ENCODE measurements at places on chromosomes 1 and 21.

DNA sequence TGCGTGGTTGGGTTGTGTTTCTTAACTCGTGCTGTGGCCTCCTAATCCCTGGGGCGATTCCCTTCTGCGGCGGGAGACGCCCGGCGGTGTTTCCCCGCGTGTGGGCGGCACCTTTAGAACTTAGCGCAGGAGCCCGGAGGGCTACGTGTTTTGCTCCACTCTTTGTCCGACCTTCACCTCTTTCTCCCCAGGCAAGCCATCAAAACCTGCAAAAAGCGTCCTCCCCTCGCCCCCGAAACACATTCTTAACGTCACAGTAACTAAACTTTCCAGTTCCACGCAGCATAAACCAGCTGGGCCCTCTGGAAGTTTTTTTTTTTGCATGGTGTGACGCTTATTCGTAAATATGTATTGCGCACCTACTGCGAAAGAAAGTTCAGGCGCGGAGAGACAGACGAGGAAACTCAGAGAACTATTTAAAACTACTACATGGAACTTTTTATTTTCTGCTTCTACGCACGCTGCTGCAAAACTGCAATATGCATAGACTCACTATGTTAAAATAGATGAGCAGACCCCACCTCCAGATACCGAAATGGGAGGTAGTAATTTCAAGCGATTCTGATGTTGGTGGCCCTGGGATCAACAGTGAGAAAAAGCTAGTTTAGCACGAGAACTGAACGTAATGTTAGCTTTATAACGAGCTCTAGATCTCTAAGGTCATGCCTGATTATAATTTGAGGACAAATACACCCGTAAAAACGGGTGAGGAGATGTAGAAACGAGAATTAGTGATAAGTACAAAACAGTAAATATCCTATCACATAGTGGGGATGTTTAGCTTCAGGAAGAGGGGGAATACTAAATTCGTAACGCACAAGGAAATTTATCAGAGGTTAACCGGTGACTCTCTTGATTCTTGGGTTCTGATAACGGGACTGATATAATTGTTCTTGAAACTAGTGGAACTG is 920 bp downstream of the MTR start:
- H3K27me3 ChIP-seq = no peaks in the 10 kb centered on the region
- H3K36me3 ChIP-seq = no peaks in the 10 kb centered on the region
- peak overlapping the region; percentile 88 for H3K27ac ChIP-seq
- H3K4me1 ChIP-seq = no peaks in the 10 kb centered on the region

GRCh38 chr1:81512252-81513003 is 288.3 kb upstream of the ADGRL2 start:
- no peaks in the 10 kb centered on the region for H3K4me1 ChIP-seq
- H3K27ac ChIP-seq = no peak overlapping the region
- H3K36me3 ChIP-seq = no peaks in the 10 kb centered on the region
- H3K4me3 ChIP-seq = no peak overlapping the region
- no peaks in the 10 kb centered on the region for H3K27me3 ChIP-seq
- DNase-seq = no peak

GRCh38 chr1:20280906-20281305 is 9.8 kb upstream of the VWA5B1 start:
- peaks cover 8% of the 10 kb centered on the region for H3K4me1 ChIP-seq
- no peak overlapping the region for H3K4me3 ChIP-seq
- H3K36me3 ChIP-seq = no peaks in the 10 kb centered on the region
- DNase-seq = no peak
- H3K27me3 ChIP-seq = no peaks in the 10 kb centered on the region
- no peak overlapping the region for H3K27ac ChIP-seq

- no peaks in the 10 kb centered on the region for H3K36me3 ChIP-seq
- no peak within 1 kb of the TSS for H3K4me3 ChIP-seq
- peaks cover 5% of the 10 kb centered on the region for H3K4me1 ChIP-seq
- no peak for DNase-seq
These were observed at the start of gene KCNJ15 for GRCh38 chr21:38256599-38257302. KCNJ15 (plus strand) TSS chr21:38256991; CDS start chr21:38299262, 42,271 bp downstream.

DNA sequence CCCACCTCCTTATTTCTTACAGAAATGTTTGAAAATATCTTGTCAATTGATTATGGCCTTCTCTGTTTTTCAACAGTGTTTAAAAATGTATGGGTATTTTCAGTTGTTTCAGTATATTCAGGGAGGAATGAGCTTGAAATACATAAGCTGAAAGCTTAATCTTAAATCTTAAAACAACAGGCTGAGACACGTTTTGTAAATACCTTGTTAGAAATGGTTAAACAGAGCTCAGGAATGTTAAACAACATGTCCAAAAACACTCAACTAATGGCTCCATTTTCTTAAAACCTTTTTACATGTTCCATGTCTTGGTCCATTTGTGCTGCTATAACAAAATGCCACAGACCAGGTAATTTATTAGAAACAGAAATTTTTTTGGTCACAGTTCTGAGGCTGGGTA is 953.8 kb upstream of the ADGRL2 start:
- DNase-seq = no peak
- H3K27me3 ChIP-seq = no peaks in the 10 kb centered on the region
- no peaks in the 10 kb centered on the region for H3K4me1 ChIP-seq
- H3K27ac ChIP-seq = no peak overlapping the region

DNA sequence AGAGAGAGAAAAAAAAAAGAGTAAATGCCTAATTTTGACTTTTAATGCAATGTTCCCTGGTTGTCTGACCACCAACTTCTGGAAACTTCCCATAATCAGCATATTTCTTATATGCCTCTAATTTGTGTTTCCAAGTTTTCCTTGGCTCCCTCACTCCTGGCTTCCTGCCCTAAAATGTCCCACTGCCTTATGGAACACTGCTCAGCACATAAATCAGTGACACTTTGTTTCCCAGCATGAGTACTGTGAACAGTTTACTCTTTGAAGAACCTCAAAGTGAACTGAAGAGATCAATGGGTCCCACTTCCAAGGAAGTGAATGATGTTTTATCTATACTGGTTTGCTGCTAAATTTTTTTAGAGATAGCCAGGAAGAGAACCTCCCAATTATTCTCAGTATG is 271.3 kb upstream of the PRMT6 start:
- H3K4me1 ChIP-seq = no peaks in the 10 kb centered on the region
- no peaks in the 10 kb centered on the region for H3K27me3 ChIP-seq
- DNase-seq = peak; percentile 76
- H3K4me3 ChIP-seq = no peak overlapping the region

- DNase-seq = no peak
- H3K27ac ChIP-seq = no peak overlapping the region
- H3K27me3 ChIP-seq = no peaks in the 10 kb centered on the region
- H3K36me3 ChIP-seq = peaks cover 10% of the 10 kb centered on the region
- no peak overlapping the region for H3K4me3 ChIP-seq
These were observed 44.3 kb downstream of the ARID1A start for GRCh38 chr1:26740023-26740634.

- no peaks in the 10 kb centered on the region for H3K4me1 ChIP-seq
- H3K27ac ChIP-seq = no peak overlapping the region
- no peaks in the 10 kb centered on the region for H3K36me3 ChIP-seq
- H3K4me3 ChIP-seq = no peak overlapping the region
These were observed 43.8 kb downstream of the RBM11 start for GRCh38 chr21:14259747-14260146.

GRCh38 chr1:13674377-13674776 is 25.6 kb upstream of the PRDM2 start:
- no peak overlapping the region for H3K27ac ChIP-seq
- DNase-seq = no peak
- no peaks in the 10 kb centered on the region for H3K36me3 ChIP-seq
- no peak overlapping the region for H3K4me3 ChIP-seq
- no peaks in the 10 kb centered on the region for H3K4me1 ChIP-seq

GRCh38 chr21:21200103-21200938 is 202.1 kb downstream of the NCAM2 start:
- H3K4me3 ChIP-seq = peak overlapping the region; percentile 37
- no peaks in the 10 kb centered on the region for H3K36me3 ChIP-seq
- DNase-seq = peak; percentile 98
- H3K4me1 ChIP-seq = peaks cover 10% of the 10 kb centered on the region
- H3K27me3 ChIP-seq = no peaks in the 10 kb centered on the region
- H3K27ac ChIP-seq = peak overlapping the region; percentile 80

GRCh38 chr1:162013289-162013688 is 10.4 kb downstream of the OLFML2B start:
- H3K27ac ChIP-seq = no peak overlapping the region
- H3K36me3 ChIP-seq = no peaks in the 10 kb centered on the region
- H3K4me3 ChIP-seq = no peak overlapping the region

- H3K4me3 ChIP-seq = no peak overlapping the region
- H3K27me3 ChIP-seq = no peaks in the 10 kb centered on the region
- peak; percentile 86 for DNase-seq
- H3K27ac ChIP-seq = peak overlapping the region; percentile 87
These were observed 39.0 kb downstream of the GALNT2 start for GRCh38 chr1:230105754-230106625.

- peaks cover 2% of the 10 kb centered on the region for H3K27me3 ChIP-seq
- H3K4me3 ChIP-seq = no peak overlapping the region
- no peak overlapping the region for H3K27ac ChIP-seq
- no peaks in the 10 kb centered on the region for H3K4me1 ChIP-seq
These were observed 71.7 kb downstream of the SETD4 start for GRCh38 chr21:35988416-35989137.

GRCh38 chr1:215345208-215345607 is 221.9 kb upstream of the KCTD3 start:
- no peak overlapping the region for H3K27ac ChIP-seq
- no peak overlapping the region for H3K4me3 ChIP-seq
- no peaks in the 10 kb centered on the region for H3K4me1 ChIP-seq
- DNase-seq = no peak

- no peak overlapping the region for H3K27ac ChIP-seq
- H3K4me3 ChIP-seq = no peak overlapping the region
- H3K4me1 ChIP-seq = no peaks in the 10 kb centered on the region
- DNase-seq = peak; percentile 16
- no peaks in the 10 kb centered on the region for H3K27me3 ChIP-seq
These were observed 134.8 kb downstream of the BACH1 start for GRCh38 chr21:29433366-29434059.

DNA sequence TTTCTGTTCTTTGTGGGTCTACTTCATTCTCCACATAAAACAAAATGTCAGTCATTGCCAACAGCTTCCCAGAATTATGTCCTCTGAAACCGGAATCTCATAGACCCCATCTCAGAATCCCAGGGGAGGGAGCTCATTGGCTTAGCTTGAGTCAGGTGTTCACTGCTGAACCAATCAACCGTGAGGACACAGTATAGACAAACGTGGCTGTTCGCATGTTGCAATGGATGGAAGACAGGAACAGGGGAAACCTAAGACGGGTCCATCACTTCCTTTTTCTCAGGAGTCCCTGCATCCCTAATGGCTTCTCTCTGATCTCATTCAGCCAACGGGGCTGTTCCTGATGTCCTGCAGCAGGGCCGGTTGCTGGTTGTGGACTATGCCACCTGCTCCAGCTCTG is 9.1 kb downstream of the CELA2A start:
- no peaks in the 10 kb centered on the region for H3K36me3 ChIP-seq
- no peaks in the 10 kb centered on the region for H3K27me3 ChIP-seq
- no peak for DNase-seq
- H3K4me1 ChIP-seq = peaks cover 4% of the 10 kb centered on the region

DNA sequence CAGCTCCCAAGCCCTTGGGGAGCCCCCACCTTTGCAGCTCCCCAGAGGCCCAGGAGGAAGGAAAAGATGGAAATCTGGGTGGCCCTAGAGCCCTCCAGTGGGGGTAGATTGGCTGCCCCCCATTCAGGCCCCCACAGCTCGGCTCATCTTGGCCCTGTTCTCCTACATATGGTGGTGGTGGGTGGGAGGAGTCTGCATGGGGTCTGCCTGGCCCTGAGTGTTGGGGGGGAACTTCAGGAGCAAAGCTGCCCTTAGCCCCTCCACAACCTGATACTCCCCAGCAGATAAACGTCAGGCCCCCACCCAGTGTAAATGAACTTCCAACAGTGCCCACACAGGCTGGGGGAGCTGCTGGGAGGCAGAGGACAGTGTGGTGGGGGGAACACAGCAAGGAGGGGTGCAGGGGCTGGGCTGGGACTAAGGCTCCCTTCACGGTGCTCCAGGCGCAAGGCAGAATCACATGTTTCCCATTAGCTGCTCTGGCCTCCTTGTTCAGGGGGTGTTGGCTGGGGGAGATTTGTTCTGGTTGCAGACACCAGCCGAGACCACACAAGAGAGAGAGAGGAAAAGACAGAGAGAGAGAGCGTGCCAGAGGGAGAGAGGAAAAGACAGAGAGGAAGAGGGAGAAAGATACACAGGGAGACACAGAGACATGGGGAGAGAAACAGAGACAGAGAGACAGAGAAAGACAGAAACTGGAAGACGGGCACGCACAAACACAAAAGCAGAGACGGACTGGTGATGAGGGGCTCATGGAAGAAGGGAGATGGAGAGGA is 42.6 kb downstream of the AHDC1 start:
- peak; percentile 36 for DNase-seq
- H3K4me3 ChIP-seq = no peak overlapping the region
- H3K27ac ChIP-seq = peak overlapping the region; percentile 27
- H3K36me3 ChIP-seq = no peaks in the 10 kb centered on the region

GRCh38 chr1:201505503-201505890 is 1.4 kb downstream of the CSRP1 start:
- DNase-seq = peak; percentile 79
- H3K36me3 ChIP-seq = peaks cover 5% of the 10 kb centered on the region
- H3K27ac ChIP-seq = peak overlapping the region; percentile 95
- peaks cover 37% of the 10 kb centered on the region for H3K4me1 ChIP-seq
- H3K4me3 ChIP-seq = peak overlapping the region; percentile 85
- H3K27me3 ChIP-seq = no peaks in the 10 kb centered on the region

DNA sequence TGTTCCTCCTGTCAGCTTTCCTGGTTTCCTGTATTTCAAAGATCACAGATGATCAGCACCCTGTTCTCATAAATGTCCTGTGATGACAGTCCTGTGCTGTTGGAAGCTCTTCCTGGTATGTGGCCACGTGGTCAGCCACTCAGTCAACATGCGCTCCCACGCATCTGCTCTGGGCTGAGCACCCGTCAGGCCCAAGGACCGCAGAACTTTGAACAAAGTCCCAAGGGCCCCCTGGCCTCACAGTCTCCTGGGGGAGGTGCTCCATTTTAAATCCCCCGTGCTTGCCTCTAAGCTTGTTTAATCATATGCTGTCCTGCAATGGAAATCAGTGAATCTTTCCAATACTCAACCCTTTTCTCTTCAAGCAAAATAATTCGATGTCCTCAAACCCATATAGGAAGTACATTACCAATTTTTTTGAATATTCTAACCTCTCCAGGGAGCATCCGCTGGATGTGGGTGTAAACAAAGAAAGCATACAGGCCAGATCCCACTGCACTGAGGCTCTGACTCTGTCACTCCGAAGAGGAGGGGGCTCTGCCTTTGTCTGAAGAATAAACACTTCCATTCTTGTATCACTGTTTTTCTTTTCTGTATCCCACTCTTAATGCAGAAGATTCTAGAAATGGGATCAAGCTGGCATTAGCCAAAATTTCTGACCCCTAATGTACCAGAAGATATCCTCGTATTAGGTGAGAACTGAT is 250.3 kb downstream of the SDCCAG8 start:
- no peak overlapping the region for H3K27ac ChIP-seq
- no peak overlapping the region for H3K4me3 ChIP-seq
- peaks cover 6% of the 10 kb centered on the region for H3K36me3 ChIP-seq
- H3K27me3 ChIP-seq = no peaks in the 10 kb centered on the region

DNA sequence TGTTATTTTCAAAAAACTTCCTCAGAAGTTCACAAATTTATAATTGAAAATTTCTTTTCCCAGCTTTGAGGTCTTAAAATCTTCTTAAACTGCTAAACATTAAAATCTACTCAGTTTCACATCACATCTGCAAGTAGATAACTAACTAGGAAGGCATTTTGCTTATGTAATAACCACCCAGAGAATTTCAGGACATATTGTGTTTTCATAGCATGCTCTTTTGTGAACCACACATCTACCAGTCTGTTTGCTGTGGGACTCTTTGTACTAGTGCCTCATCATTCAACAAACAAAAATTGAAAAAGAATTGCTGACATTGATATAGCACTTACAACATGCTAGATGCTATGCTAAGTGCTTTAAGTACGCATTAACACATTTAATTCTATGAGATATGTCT is 31.6 kb upstream of the C1orf146 start:
- peak; percentile 63 for DNase-seq
- no peaks in the 10 kb centered on the region for H3K4me1 ChIP-seq
- H3K27ac ChIP-seq = no peak overlapping the region
- H3K27me3 ChIP-seq = no peaks in the 10 kb centered on the region
- no peak overlapping the region for H3K4me3 ChIP-seq
- no peaks in the 10 kb centered on the region for H3K36me3 ChIP-seq

Data from fibroblast of lung (primary cell).